ENCODE measurements at places on chromosomes 5 and 9.

DNA sequence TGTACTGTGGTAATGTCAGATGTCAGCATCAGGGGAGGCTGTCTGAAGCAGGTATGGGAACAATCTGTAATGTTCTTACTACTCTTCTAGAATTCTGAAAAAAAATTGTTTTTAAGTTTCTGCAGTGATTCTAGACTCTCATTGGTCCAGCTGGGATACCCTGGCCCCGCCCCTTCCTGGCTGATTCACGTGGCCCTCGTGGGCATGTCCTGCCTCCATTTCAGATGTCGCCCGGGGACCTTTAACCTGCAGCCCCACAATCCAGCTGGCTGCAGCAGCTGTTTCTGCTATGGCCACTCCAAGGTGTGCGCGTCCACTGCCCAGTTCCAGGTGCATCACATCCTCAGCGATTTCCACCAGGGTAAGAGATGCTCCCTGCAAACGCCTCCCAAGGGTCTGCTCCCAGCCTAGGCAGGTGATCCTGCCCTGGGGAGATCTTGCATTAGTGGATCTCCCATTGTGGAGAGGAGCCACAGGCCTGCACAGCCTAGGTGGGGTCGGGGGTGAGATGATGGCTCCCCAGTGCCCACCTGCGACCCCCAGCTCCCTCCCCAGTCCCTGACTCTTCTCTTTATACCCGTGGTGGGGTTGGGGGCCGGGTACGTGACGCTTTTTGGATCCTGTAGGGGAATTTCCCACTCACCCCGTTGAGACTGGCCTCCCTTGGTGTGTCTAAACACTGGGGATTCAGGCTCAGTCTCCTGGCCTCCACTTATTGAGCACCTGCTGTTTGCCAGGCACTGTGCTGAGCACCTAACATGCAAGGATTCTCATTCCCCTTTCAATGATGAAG, 36.5 kb downstream of the LAMC3 start:
- DNase-seq, result no peak

DNA sequence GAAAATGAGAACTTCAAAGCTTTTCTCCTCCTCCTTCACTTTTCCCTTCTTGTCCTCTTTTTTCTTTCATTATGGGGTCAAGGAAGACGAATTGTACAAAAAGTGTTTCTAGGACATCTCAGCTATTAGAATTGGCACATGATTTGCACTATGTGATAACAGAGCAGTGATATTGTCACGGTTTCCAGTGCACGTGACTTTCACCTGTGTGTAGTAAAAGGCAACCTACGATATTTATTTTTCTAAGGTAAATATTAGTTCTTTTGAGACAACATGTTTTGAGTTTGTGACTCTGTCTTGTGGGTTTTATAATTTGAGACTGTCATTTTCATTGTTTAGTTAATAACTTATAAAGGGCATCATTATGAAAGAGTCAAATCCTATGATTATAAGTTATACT, 213.1 kb downstream of the PSAT1 start:
- DNase-seq, result no peak

GRCh38 chr9:131676431-131676972, 63.4 kb downstream of the RAPGEF1 start:
- DNase-seq, result no peak

DNA sequence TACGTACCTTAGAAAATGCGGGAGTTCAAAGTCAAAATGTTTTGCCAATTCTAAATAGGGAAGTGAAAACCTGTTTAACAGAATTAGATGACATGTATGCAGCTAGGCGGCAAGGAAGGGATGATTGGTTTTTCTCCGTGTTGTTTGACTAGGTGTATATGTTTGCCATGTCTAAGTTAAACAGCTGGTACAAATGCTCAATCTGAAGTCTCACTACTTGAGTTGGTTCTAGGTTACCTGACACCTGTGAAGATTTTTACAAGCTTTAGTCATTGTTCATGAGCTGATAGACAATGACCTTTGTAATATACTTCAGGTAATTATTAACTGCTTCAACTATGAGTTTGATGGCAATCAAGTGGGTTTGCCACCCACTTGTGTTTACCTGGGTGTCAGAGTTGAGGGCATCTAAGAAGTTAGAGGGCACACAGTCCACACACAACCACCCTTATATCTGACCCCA, 74.3 kb downstream of the SLC44A1 start:
- no peak for DNase-seq

GRCh38 chr5:172446336-172447051, 7.8 kb downstream of the SH3PXD2B start:
- DNase-seq, result peak; percentile 14

DNA sequence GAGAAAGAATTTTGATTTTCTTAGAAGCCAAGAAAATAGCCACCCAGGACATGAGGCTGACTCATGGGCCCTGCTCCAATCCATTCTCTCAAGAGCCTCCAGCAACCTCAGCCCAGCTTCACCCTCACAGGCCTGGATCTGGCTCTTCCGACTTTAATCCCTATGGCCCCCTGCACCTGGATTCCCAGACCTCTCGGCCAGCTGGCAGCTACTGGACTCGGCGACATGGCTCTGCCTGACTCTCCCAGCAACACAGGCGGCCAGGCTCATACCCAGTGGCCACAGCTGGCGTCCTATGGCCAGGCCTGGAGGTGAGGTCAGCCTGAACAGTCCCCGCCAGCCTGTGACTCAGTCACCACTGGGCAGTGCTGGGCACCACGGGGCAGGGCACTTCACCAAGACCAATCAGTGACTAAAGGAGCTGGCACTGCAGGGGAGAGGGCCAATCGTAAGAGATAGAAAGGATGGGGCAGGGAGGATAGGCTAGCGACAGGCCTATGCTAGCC, 6.2 kb upstream of the PDLIM4 start:
- DNase-seq, result no peak

DNA sequence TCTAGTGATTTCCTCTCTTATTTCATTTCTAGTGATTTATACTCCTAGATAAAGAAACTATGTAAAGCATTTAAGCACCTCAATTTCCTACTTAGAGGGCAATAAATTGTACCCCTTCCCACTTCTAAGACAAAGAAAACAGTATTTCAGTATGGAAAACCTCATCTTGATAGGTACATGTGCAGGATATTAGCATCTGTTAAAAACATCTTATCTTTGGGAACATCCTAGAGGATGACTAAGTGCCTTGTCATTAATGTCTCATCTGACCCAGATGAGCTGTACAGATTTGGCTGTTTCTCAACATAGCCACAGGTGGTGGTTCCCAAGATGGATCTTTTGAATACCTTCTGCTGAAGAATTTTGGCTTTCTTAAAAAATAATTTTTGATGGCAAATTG, 5.7 kb downstream of the MEGF10 start:
- peak; percentile 9 for DNase-seq

DNA sequence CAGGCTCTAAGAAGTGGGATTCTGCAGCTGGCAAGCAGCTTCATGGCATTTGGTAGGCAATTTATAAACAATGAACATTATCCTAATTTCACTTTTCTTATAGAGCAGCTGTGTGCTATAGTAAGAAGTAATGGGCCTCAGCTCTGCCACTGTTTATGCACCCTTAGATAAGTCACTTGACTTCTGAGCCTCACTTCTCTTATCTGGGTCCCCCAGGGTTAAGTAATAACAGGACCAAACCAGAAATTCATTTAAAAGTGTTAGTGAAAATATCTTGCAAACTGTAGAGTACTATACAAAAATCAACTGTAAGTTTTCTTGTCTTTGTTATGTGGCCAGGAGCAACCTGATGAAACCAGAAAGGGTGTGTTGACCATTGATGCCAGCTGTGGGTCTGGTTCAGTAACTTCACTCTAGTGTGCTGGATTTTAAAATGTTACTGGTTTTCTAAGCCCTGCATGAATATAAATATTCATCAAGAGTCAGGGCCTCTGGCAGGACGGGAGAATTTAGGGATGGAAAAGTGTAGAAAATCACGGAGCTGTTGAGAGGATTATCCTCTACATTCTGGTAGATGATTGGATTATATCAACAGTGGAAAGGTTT, 24.2 kb downstream of the TNFAIP8 start:
- DNase-seq, result no peak

DNA sequence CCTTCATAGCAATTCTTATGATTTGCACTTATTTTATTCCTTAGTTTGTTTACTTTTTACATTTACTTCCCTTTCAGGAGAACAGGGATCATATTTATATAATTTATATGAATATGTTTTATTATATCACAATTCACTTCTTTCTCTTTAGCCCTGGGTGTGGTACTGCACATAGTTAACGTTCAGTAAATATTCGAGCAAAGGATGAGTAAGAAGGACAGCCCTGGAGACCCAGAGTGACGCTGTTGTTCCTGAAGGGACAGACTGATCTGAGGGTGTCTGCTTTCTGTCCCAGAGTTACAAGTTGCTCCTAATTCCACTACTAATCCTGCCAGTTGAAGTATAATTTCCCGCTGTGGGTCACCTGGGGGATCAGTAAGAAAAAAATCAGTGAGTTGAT, 366.1 kb downstream of the DMRT2 start:
- DNase-seq, result no peak

DNA sequence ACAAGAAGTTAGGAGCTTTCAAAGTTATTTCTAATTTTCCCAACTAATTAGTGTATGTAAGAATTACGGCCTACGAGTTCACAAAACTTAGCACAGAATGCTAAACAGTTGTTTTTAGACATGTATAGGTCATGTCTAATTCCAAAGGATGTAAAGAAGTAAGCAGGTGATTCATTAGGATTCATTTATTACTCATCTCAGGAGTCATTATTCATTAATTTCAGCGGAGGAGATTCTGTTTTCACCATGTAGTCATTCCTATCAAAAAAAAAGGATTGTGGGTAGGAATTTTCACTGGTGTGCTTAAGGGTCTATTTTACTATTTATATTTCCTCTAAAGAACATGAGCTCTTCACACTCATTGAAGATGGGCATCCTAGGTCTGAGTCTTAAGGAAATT, 532.2 kb downstream of the ACTL7B start:
- DNase-seq, result no peak

DNA sequence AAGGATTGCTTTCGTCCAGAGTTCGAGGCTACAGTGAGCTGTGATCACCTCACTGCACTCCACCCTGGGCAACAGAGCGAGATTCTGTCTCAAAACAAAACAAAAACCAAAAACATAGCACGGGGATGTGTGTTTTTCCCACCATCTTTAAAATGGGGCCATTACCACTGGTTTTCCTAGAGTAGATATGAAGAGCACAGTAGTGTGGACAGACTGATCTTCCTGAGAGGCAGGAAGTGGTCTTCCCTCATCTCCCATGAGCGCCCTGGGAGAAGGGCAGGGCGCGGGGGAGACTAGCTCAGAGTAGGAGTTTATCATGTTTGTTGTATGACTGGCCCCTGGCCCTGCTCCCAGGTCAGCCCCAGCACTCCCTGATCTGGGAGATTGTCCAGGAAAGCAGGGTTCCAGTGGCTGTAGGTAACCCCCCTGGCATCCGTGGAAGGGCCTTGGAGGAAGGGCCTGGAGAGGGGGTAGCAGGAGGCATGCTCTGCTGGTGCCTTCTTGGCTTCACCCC, 2.3 kb downstream of the SUSD3 start:
- DNase-seq, result no peak

DNA sequence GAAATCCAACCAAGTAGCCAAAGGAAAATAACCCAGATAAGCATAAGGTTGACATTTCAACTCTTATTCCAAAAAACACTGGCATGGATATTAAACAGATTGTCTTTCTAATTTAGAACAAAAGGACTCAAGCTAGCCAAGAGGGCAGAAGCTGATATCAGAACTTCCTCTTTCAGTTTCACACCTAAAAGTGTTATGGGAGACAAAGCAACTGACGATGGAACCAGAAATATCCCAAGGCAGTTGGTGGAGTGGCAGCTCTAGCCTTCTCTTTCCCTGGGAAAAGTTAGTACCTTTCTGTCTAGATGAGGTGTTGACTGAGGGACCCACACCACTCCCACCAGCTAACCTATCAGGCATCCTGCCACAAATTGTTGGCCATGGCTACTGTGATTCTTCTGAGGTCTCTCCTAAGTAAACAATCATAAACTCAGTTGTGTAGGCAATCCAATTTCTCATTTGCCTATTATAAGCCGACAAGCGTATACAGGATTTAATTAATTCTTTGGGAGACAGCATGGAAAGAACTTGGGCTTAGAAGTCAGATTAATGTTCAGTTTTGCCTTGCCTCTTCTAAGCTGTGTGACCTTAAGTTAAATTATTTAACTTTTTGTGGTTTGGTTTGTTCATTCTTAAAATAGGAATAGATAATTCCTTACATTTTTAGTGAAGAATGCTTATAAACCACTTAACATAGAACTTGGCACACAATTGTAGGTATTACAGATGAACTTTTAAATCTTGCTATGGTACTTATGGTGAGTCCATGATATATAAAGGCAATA, 110.9 kb upstream of the ADAMTSL1 start:
- no peak for DNase-seq
